ENCODE measurements at places on chromosomes 13 and 19. TPM values are rescaled to one million over a fixed set of nuclear protein-coding genes. Genes with fewer than 3 reads are reported as not detected.
A peak's percentile ranks its signal among the peaks of the same experiment; 100 is the strongest.

VAV1 gene
- 104 TPM for total RNA-seq

SPACA4 gene
- total RNA-seq, result not detected

SULT2A1 gene
- not detected for total RNA-seq

ZNF724 gene
- total RNA-seq, result 10.0 TPM

ITM2B gene
- 165 TPM for total RNA-seq

CCDC169 gene
- total RNA-seq, result not detected

COL4A2 gene
- 0.56 TPM for total RNA-seq

TPTE2 gene
- total RNA-seq, result not detected

KLK6 gene
- not detected for total RNA-seq

LILRB2 gene
- total RNA-seq, result 9.2 TPM

- no peak for DNase-seq
- no peak overlapping the region for H3K27ac ChIP-seq
- H3K4me1 ChIP-seq, result no peaks in the 10 kb centered on the region
Measured at GRCh38 chr19:15166700-15167099, 34.1 kb downstream of the NOTCH3 start.

DNA sequence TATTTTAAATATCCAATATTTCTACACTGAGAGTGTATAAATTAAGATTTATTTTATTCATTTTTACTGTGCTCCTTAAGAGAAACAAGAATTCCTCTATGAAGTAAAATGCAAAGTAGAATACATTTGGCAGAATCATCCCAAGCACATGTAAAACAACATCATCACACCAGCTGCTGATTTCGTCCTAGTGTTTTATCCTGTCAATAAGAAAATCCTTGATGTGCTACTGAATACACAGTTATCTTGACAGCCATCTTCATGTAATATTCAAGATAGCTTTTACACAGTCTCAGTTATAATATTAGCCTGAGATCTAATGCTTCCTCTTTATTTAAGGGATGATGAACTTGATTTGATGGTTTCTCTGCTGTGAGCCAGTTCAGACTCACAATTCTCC is 282.4 kb downstream of the MZT1 start:
- no peak for DNase-seq
- no peaks in the 10 kb centered on the region for H3K4me1 ChIP-seq
- H3K36me3 ChIP-seq, result no peaks in the 10 kb centered on the region
- no peak overlapping the region for H3K27ac ChIP-seq
- no peak overlapping the region for H3K4me3 ChIP-seq
- H3K27me3 ChIP-seq, result no peaks in the 10 kb centered on the region

DNA sequence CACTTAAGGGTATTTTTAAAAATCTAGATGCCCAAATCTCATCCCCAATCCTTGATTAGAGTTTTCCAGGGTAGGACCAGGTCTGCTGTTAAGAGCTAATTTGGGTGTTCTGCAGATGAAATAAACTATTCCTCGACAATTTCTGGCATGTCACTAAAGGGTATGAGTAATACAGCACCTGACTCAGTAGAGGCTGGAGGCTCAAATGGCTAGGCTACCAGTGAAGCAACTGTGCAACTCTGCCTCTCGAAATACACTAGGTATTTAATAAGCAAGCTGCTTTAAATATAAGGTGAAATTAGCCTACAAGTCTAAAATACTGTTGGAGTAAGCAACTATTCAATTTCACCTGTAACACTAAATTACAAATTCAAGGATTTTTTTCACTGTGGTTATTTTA is 1.5 kb downstream of the RNF6 start:
- H3K27me3 ChIP-seq, result no peaks in the 10 kb centered on the region
- H3K36me3 ChIP-seq, result peaks cover 8% of the 10 kb centered on the region
- H3K27ac ChIP-seq, result no peak overlapping the region
- no peak overlapping the region for H3K4me3 ChIP-seq
- DNase-seq, result no peak

GRCh38 chr19:53868892-53869804 is 1.5 kb downstream of the MYADM start:
- peaks cover 5% of the 10 kb centered on the region for H3K36me3 ChIP-seq
- peak; percentile 93 for DNase-seq
- H3K27ac ChIP-seq, result peak overlapping the region; percentile 98
- H3K4me3 ChIP-seq, result peak overlapping the region; percentile 91

GRCh38 chr19:46499692-46500091 is 4.0 kb upstream of the PNMA8B start:
- DNase-seq, result no peak
- peaks cover 9% of the 10 kb centered on the region for H3K4me1 ChIP-seq
- H3K4me3 ChIP-seq, result no peak overlapping the region
- peaks cover 13% of the 10 kb centered on the region for H3K27me3 ChIP-seq

- no peak for DNase-seq
- H3K27ac ChIP-seq, result no peak overlapping the region
- H3K4me3 ChIP-seq, result no peak overlapping the region
- H3K27me3 ChIP-seq, result no peaks in the 10 kb centered on the region
- H3K4me1 ChIP-seq, result no peaks in the 10 kb centered on the region
Measured at GRCh38 chr13:27666951-27667350, 45.3 kb downstream of the POLR1D start.

- no peaks in the 10 kb centered on the region for H3K27me3 ChIP-seq
- H3K4me1 ChIP-seq, result no peaks in the 10 kb centered on the region
- no peak overlapping the region for H3K4me3 ChIP-seq
Measured at GRCh38 chr13:71801781-71802180, 65.2 kb downstream of the DACH1 start.

GRCh38 chr19:34835631-34836351 is 62.8 kb upstream of the ZNF599 start:
- no peak for DNase-seq
- no peak overlapping the region for H3K27ac ChIP-seq
- peaks cover 5% of the 10 kb centered on the region for H3K27me3 ChIP-seq
- H3K4me3 ChIP-seq, result no peak overlapping the region
- H3K36me3 ChIP-seq, result no peaks in the 10 kb centered on the region

GRCh38 chr13:74920920-74921319 is 561.0 kb downstream of the TBC1D4 start:
- H3K27ac ChIP-seq, result no peak overlapping the region
- H3K27me3 ChIP-seq, result no peaks in the 10 kb centered on the region
- no peak overlapping the region for H3K4me3 ChIP-seq
- no peaks in the 10 kb centered on the region for H3K4me1 ChIP-seq

DNA sequence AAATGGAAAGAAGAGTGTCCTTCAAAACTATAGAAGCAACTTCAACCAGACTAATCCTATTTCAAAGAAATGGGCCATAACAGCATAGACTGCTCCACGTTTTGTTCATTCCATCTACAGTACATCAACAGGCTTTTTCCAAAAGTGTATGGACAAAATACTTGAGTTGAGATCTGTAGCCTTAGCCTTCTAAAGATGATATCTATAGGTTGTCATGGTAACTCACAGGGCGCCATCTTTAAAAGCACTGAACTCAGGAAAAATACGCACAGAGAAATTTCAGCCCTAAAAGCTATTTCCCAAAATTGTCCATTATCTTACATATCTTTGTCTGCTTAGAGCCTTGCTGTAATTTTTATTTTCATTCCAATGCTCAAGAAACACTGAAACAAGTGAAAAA is 439.4 kb upstream of the NBEA start:
- H3K4me1 ChIP-seq, result no peaks in the 10 kb centered on the region
- no peaks in the 10 kb centered on the region for H3K36me3 ChIP-seq
- DNase-seq, result no peak

DNA sequence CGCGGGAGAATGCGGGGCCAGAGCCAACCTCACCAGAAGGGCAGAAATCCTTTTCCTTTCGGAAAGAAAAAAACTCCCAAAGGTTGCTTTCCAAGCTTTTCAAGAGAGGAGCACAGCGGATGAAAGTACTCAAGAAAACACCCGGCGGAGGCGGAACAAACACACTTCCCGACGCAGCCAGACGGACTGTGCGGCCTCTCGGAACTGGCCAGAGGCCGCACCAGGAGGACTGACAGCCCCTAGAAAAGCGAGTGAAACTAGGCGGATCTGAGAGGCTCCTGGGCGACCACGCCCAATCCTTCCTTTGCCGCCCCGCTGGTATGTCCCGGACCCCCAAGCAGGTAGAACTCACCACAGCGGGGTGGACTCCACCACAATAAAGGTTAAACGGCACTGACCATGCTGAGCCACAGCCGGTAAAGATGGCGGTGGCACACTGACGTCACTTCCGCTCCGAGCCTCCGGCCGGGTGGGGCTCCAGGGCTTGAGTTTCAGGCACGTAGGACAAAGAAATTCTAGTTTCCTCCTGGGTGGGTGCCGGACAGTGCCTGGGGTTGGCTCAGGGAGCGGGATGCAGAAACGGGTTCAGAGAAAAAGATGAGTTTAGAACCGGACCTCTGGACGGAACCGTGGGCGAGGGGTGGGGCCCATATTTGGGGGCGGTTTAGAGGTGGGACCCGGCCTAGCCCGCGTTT is at the start of gene ZNF562:
Gene ZNF562, minus strand, starts transcription at position 438 of the 695 bp plus-strand sequence. CDS start 14,356 bp downstream, outside the sequence.
- peak within 1 kb of the TSS; percentile 79 for H3K4me3 ChIP-seq
- peaks cover 6% of the 10 kb centered on the region for H3K36me3 ChIP-seq
- peak within 1 kb of the TSS; percentile 80 for H3K27ac ChIP-seq
- no peaks in the 10 kb centered on the region for H3K27me3 ChIP-seq
- peaks cover 3% of the 10 kb centered on the region for H3K4me1 ChIP-seq
- peak; percentile 90 for DNase-seq

DNA sequence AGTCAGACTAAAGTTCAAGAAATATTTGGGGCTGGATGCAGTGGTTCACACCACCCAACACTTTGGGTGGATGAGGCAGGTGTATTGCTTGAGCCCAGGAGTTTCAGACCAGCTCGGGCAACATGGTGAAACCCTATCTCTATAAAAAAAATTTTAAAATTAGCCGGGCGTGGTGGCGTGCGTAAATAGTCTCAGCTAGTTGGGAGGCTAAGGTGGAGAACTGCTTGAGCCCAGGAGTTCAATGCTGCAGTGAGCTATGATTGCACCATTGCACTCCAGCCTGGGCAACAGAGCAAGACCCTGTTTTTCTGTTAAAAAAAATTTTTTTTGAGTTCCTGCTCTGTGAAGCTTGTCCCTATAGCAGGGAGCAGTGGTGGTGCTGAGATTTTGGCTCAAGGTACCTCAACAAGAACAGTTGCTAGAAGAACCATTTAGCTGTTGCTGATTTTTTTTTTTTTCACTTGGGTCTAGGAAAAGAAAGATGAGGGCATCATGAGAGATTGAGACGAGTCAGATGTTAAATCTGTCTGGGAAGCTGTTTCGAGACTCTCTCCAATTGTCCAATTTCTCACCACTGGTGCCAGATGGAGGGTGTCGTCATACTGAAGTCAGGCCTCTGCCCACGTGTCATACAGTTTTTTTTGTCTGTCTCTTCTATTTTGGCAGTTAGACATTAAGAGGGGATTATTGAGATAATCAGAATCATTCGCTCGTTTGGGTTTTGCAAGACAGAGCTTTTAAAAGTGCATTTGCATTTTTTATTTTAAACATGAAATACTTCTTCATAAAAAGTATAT is 3.7 kb downstream of the SLC25A42 start:
- peak overlapping the region; percentile 50 for H3K27ac ChIP-seq
- no peaks in the 10 kb centered on the region for H3K27me3 ChIP-seq
- no peak for DNase-seq
- peaks cover 4% of the 10 kb centered on the region for H3K36me3 ChIP-seq
- no peak overlapping the region for H3K4me3 ChIP-seq
- peaks cover 47% of the 10 kb centered on the region for H3K4me1 ChIP-seq

- peak overlapping the region; percentile 48 for H3K4me3 ChIP-seq
- DNase-seq, result peak; percentile 90
- peaks cover 50% of the 10 kb centered on the region for H3K4me1 ChIP-seq
- H3K27me3 ChIP-seq, result peaks cover 6% of the 10 kb centered on the region
- no peak overlapping the region for H3K27ac ChIP-seq
Measured at GRCh38 chr19:54162241-54162805, 2.8 kb upstream of the LENG1 start.

- no peak overlapping the region for H3K27ac ChIP-seq
- peaks cover 4% of the 10 kb centered on the region for H3K36me3 ChIP-seq
- no peak overlapping the region for H3K4me3 ChIP-seq
- peaks cover 24% of the 10 kb centered on the region for H3K4me1 ChIP-seq
Measured at GRCh38 chr19:17716309-17716929, 2.9 kb upstream of the MAP1S start.

- H3K36me3 ChIP-seq, result no peaks in the 10 kb centered on the region
- no peak for DNase-seq
- no peaks in the 10 kb centered on the region for H3K4me1 ChIP-seq
- H3K27ac ChIP-seq, result no peak overlapping the region
- H3K4me3 ChIP-seq, result no peak overlapping the region
- no peaks in the 10 kb centered on the region for H3K27me3 ChIP-seq
Measured at GRCh38 chr13:59562924-59563323, 600.8 kb downstream of the DIAPH3 start.

GRCh38 chr19:1526979-1527649 is 3.2 kb downstream of the PLK5 start:
- H3K4me3 ChIP-seq, result no peak overlapping the region
- no peaks in the 10 kb centered on the region for H3K36me3 ChIP-seq
- peaks cover 19% of the 10 kb centered on the region for H3K27me3 ChIP-seq
- peaks cover 3% of the 10 kb centered on the region for H3K4me1 ChIP-seq

- no peak for DNase-seq
- H3K4me1 ChIP-seq, result peaks cover 30% of the 10 kb centered on the region
- H3K27ac ChIP-seq, result no peak overlapping the region
- H3K4me3 ChIP-seq, result no peak overlapping the region
Measured at GRCh38 chr19:5287066-5287465, 53.5 kb downstream of the PTPRS start.

GRCh38 chr13:48138270-48138669 is 43.4 kb upstream of the MED4 start:
- H3K4me3 ChIP-seq, result no peak overlapping the region
- no peak for DNase-seq
- no peaks in the 10 kb centered on the region for H3K27me3 ChIP-seq
- no peaks in the 10 kb centered on the region for H3K36me3 ChIP-seq
- H3K27ac ChIP-seq, result no peak overlapping the region

DNA sequence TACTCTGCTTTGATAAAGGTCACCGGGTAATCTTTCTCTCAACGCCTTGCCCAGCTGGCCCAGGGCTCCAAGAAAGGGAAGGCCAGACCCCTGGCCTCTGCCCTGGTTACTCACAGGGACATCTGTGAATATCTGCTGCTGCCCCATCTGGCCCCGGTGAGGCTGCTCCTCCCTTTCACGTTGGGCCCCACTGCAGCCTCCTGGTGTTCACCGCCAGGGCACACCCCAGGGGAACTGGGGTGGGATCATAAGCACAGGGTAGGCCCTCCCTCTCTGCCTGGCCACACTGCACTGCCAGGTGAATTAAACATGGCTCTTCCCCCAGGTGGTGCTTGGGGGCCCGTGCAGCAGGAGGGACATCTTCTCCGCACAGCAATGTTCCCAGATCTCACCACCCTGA is 12.7 kb downstream of the LAIR1 start:
- DNase-seq, result peak; percentile 61
- H3K4me3 ChIP-seq, result no peak overlapping the region
- no peaks in the 10 kb centered on the region for H3K27me3 ChIP-seq
- H3K27ac ChIP-seq, result peak overlapping the region; percentile 71
- peaks cover 49% of the 10 kb centered on the region for H3K4me1 ChIP-seq
- H3K36me3 ChIP-seq, result peaks cover 3% of the 10 kb centered on the region

Measured in B cell (primary cell).